ENCODE measurements at places on chromosomes 2 and 18.

DNA sequence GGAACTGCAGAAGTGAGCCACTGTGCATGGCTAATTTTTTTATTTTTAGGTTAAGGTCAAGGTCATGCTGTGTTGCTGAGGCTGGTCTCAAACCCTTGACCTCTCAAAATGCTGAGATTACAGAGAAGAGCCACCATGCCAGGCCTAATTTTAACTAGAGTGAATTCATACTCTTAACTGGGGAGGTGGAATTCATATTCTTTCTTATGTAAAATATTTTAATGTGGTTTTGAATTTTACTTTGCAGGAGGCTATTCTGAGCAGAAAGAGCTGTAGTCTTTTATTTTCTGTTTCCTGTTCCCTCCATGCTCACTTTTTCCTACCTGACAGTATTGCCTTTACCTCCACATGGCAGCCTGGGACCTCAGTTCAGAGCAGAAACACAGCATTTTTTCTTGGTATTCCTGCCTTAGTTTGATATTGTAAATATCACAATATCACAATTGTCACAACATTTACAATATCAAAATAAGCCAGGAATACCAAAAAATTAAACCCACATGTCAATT lies 37.1 kb upstream of the CCNYL1 start:
- DNase-seq: no peak

DNA sequence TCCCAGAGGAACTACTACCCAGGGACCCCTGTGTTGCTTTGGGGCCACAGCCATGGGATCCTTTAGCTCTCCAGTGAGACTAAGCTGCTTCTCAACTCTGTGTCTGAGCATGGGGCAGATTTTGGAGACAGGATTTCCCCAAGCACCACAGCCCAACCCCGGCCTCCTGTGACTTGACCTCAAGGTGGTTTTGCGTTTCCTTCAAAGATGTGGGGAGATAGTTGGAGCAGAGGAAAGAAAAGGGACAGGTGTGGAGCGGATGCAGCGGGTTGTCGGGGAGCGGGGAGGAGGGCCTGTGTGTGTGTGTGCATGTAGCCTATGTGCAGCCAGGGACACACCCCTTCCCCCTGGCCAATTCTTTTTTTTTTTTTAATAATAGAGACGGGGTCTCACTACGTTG lies 10.2 kb downstream of the ARID5A start:
- DNase-seq: no peak

DNA sequence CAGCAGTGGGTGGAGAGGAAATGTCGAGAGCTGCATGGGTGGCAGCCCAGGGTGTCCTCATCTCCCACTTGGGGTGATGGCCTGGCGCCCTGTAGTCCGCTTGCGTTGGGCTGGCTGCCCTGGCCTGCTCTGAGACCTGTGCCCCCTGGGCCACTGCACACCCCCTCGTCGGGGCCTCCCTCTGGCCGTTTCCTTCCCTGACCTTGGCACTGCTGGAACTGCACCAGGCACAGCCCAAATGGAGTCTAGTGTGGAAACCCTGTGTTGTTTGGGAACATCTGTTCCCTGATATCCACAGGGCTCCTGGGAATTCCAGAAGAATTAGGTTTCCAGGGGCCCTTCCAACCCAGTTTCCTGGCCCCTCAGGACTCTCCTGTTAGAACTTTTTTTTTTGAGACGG lies 13.9 kb downstream of the EFHD1 start:
- no peak for DNase-seq

DNA sequence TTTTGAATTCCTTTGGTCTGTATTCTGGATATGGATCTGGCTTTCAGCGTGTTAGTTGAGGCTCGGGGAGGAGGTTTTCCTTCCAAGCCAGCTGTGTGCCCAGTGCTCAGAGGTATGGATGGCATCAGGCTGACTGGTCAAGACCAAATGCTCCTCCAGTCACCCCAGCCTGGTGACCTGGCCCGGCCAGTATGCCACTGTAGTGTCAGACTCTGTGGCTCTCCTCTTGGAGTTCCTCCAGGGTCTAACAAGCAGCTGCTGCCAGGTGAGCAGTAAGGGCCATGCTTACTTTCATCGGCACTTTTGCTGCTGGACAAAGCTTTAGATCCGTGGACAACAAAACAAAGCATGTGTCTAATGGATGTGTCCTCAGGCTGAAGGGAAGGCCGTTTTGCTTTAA lies 44.1 kb downstream of the CABLES1 start:
- DNase-seq: no peak

DNA sequence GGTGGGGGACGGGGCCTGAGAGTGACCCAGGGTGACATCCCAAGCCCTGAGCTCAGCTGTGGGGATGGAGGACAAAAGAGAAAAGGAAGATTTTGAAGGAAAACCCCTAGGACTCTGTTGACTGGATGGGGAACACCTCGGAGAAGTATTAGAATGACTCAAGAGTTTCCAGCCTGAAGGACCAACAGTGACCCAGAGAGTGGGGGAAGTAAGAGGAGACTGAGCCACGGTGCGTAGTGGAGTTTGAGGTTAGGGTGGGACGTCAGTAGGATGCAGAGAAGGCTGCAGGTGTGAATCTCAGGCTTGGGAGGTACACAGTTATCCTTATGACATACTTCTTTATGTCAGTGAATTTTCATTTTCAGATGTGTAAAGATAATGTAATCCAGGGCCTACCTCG lies 119.5 kb downstream of the NCK2 start:
- DNase-seq: no peak

DNA sequence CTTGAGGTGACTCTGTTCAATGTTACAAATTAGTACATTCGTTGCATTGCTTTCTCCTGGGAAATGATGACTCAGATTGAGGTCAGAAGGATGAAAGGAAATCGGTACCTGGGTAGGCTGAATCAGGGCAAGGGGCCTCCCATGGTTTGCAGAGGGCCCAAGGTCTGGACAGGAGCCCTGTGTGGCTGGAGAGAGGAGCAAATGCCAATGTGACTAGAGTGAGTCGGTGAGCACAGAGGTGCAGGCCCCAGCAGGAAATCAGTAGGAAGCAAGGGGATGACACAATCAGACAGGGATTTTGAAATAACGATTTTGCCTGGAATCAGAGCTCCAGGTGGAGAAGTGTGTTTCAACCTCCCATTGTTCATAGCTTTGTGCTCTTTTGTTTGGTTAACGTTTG lies 118.9 kb downstream of the CCDC102B start:
- no peak for DNase-seq

DNA sequence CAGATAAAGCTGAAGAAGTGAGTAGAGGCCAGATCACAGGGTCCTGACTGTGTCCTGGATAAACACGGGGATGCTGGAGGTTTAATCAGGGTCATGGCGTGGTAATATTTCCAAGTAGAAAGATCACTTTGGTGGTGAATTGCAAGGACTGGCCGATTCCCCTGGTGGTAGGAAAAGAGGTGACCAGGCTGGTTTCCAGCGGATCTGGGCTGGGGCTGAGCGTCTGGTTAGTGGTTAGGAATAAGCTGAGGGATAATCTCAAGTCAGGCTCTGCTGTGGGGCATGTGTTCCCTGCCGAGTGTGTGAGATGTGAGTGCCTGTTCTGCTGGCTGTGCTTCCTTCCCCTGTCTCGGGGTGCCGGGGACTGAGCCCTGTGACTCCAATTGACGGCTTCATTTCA lies 484.0 kb downstream of the TSN start:
- no peak for DNase-seq

DNA sequence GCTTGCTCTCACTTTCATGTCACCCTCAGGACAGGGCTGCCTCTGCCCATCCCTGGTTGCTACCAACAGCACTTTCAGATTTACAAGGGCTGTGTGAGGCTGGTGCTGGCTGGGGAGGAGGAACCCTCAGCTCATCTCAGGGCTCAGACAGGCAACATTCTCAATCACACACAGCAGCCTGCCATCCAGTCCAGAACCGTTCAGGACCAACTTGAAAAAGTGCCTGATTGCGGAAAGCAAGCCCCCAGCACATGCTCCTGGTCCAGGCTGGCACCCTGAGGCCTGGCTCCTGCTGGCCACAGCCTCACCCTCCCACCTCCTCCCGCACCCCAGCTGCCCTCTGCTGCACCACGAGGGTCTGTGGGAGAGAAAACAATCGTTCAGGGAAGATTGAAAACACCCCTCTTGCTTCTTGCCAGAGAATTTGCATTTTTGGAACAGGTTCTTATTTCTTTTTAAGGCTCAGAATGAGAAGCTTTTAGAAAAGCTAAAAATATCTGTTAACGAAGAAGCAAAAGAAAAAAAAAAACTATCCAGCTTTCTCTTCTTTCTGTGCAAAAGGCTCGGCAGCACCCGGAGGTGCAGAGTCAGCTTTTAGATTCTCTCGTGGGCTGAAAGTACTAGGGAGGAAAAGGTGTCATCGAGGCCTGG lies 403.8 kb upstream of the ID2 start:
- no peak for DNase-seq

- no peak for DNase-seq
Observed at GRCh38 chr2:223854741-223855140, 17.4 kb upstream of the AP1S3 start.

DNA sequence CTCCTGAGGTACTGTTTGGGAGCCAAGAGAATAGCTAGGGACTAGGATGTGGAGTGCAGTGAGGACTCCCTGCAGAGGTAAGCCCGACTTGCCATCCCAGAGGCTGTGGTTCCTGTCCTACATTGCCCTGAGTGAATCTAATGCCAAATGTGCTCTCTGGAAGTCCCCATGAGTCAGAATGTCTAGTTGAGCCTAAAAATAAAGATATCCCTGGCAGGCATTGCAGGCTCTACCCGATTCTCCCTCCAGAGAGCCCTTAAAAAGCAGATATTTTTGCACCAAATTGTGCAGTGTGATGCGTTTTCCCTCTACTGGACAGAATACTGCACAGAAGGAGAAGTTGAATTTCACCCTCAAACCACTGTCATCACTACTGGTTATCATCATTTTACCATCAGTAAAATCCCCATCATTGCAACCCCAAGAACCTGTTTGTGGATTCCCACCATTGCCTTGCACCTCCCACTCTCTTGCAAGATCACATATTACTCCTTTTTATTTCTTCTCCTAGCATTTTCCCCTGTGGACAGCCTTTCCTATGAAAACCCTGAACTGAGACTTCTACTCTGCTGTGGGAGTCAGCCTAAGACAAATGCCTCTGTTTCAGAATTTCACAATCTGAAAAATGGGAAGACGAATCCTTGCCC lies 98.0 kb downstream of the MARCHF4 start:
- DNase-seq: no peak

DNA sequence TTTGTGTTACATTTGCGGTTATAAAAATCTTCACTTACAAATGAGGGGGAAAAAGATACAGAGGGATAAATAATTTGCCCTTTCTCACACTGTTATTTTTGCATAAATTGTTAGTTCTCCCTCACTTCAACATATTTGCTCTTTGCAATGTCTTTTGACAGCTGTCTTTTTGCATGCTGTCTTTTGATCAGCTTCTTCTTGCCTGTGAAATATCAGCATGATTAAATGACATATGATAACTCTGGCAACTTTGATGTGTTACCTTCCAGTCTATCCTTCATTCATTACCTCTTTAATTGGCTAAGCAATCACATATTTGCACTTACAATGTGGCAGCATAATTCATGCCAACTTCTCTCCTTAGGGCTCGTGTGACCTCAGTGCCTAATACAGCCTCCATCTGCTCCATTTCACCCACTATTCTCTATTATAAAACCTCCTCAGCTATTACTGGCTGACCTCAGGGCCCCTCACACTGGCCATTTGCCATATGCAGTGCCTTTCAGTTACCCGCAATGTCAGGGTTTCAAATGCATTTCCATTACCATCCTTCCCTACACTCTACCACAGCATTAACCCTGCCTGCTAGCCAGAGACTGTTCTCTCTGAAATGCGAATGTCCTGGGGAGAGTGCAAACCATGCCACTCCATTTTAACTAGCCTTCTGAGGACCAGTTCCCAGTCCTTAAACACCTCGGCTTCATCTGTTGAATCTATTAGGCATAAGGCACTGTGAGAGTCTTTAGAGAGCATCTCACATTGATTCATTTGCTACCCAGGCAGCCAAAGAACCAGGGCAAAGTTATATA lies 1056.6 kb upstream of the CHAC2 start:
- DNase-seq: no peak

GRCh38 chr2:155235710-155236109 lies 537.2 kb downstream of the KCNJ3 start:
- no peak for DNase-seq

DNA sequence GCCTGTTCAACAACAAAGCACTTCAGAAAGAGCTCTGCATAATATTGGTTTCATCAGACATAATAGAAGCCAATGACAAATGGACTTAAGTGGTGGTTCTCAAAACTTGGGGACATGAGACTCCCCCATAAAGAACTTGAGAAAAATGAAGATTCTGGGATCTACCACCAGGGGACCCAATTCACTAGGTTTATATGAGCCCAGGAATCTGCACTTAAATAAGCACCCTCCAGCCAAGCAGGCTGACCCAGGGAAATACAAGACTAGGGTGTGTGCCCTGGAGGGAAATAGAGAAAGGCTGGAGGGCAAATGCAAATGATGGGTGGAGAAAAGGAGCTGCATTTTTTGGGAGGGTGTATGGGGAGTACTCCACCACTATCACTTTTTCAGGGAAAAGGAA lies 52.5 kb downstream of the SATB2 start:
- DNase-seq: no peak

DNA sequence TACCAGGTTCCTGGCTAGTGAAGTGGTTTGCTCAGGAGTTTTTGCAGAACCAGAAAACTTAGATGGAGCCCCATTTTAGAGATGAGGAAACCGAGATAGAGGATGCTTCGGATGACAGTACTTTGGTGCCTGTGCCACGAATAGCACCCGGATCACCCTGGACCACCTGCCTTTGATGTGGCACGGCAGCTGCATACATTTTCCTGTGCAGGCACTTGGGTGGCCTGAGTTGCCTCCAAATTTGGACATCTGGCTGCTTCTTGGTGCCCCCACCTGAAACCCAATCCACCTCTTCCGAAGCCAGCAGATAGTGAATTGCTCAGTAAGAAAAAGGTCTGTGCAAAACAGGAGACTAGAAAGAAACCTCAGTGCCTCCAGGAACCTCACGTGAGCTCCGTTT lies 140.6 kb upstream of the ID2 start:
- DNase-seq: no peak

- no peak for DNase-seq
Observed at GRCh38 chr18:36771245-36771644, 57.6 kb downstream of the TPGS2 start.

DNA sequence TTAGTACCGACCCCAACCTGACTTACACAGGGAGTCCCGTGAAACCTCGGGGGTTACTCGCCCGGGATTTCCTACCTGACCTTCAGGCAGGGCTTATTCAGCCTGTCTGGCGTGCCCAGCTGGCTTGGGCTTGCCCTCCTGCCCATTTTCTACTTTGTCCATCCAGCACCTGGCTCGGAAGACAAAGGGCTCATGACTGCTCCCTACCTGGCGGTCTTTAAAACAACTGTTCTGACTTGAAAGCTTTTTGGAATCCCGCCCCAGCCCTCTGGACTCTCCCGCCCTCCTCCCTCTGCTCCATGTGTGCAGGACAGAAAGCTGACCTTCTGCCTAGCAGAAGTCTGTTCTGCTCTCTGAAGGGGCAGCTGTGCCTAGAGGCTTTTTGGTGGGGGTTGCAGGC lies 43.1 kb downstream of the ACKR3 start:
- no peak for DNase-seq

GRCh38 chr2:56537756-56538155 lies 354.0 kb downstream of the CCDC85A start:
- no peak for DNase-seq

All from hippocampal formation (tissue), 2 donors.